ENCODE measurements at places on chromosomes 2 and 18.

DNA sequence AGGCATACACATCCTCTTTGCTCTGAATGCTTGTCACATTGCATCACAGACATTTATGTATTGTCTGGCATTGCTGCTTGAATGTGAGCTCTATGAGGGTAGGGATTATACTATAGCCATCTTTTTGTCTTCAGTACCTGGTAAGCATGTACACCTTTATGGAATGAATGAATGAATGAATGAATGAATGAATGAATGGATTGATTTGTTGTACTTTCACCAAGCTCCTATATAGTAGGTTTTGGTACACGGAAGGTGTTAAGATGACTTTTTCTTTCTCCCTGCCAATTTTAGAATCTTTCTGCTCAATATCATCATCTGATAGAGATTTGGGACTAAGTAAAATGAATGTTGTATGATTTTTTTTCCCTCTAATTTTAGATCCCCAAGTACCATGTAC lies 13.5 kb downstream of the LTBP1 start:
- DNase-seq: no peak

GRCh38 chr2:237717366-237718276 lies 81.0 kb upstream of the RBM44 start:
- no peak for DNase-seq

DNA sequence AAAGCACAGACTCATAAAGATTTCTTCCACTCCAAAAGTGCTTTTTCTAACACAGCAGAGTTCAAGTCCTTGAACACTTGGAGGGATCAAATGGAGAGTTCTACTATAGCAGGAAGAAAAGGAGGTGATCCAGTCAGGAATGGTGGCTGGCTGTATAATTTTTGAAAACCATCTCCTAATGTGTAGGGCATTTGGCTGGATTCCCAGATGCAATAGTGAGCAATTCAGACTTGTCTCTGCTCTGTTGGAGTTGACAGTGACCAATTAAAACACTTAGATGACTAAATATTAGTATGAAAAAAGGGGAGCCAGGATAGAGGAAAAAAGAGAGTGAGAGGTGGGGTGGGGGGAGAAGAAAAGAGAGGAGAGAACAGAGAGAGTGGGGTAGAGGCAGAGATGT lies 5.3 kb upstream of the G6PC2 start:
- DNase-seq: no peak

- DNase-seq: no peak
Measured at GRCh38 chr2:189204322-189204941, 24.9 kb upstream of the COL5A2 start.

DNA sequence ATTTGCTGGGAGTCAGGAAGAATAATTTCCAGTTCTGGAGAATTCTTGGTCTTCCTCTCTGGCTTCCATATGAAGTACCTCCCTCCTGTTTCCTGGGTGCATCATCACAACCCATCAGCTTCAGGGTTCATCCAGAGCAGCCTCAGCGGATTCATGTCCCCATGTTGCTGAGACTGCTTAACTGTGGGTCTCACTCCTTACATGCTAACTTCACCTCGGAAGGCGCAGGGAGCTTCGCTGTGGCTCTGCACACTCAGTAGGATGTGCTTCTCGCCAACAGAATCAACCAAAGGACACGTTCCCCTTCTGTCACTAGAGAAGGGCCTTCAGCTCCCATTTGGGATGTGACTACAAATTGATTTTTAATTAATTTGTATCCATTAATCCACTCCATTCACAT lies 24.2 kb downstream of the FBLN7 start:
- no peak for DNase-seq

- no peak for DNase-seq
Measured at GRCh38 chr2:215032153-215032552, 106.3 kb downstream of the ABCA12 start.

GRCh38 chr18:48360376-48361021 lies 48.7 kb downstream of the ZBTB7C start:
- DNase-seq: no peak

DNA sequence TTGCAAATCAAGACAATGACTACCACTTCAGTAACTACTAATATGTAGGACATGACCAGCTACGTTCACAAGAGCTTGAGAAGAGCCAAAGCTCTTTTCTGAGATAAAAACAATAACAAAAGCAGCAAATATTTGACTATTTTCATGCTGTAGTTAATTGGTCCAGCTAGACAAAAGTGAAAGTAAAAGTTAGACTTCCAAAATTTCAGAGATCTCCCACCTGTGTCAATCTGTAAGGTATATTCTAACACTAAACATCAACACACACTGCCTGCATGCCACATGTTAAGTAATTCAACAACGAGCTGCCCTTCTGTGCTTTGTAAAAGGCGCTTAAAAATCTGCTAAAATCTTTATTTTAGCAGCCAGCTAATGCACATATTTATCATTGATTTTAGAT lies 185.9 kb downstream of the SLC39A10 start:
- DNase-seq: no peak

GRCh38 chr18:13323186-13323585 lies 104.6 kb downstream of the LDLRAD4 start:
- DNase-seq: no peak

GRCh38 chr2:152507907-152508306 lies 172.9 kb downstream of the FMNL2 start:
- DNase-seq: no peak

DNA sequence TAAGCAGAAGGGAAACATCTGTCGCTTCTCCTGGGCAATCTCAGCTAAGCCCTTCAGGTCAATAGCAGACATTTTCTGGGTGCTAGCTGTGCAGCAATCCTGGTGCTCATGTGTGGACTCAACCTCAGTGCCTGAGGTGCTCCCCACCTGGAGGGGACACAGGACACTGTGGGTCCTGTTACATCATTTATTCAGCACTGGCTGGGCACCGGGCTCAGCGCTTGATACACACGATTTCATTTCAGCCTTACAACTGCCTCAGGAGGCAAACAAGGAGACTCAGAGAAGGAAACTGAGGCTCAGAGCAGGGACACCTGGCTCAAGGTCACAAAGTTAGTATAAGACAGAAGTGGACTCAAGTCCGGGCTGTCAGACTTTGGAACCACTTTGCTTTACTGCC lies 46.7 kb downstream of the MARCO start:
- DNase-seq: no peak

DNA sequence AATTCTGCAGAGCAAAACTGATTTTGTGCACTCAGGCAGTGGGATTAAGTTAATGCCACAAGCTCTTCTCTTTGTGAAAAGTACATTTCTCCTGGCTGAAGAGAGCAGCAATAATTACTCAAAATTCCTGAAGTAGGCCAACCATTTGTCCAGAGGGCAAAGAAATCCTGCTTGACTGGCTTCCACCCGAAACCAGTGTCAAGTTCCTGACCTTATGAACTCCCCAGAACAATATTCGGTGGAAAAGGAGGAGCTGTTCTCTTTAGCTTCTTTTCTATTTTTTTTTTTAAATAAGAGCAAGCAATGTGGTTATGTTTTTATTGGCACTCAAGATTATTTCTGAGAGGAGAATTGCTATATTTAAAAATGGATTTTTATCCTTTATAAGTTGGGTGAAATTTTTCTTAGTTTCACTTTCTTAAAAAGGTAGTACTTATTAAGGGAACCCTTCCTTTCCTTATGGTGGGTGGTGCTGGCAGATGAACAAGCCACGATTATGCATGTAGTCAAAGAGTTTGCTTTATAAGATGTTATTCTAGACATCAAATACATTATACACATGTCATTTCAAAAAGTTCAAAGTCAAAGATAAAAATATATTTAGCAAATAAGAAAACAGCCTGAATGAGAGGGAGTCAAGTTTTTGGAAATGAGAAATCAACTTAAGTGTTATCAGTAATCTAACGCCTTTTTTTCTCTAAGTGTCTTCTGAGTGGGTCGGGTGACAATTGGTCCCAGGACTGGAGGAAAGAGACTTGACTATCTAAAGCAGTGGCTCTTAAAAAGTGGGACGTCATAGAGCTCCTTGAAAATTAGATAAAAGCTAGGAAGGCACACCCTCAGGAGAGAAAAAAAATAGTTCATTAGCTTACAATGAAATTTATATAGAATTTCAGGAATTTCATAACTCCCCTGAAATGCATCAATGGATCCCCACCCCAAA lies 194.5 kb downstream of the IKZF2 start:
- DNase-seq: no peak

DNA sequence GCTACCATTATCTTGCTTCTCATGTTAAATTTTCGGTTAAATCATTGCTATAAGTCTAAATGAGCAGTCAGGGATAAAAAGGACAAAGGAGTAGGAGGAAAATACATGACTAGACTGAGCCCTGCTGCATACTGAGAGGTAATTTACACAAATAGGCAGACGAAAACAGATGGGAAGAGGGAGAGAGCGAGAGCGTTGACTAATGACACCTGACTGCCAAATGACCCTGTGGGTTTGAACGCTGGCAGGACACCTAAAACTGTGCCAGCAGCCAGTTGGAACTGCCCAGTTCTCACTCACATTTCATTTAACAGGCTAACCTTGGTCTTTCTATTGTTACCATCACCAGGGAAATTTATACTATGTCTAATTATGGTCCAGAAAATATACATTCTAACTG lies 978.2 kb downstream of the CPS1 start:
- no peak for DNase-seq

DNA sequence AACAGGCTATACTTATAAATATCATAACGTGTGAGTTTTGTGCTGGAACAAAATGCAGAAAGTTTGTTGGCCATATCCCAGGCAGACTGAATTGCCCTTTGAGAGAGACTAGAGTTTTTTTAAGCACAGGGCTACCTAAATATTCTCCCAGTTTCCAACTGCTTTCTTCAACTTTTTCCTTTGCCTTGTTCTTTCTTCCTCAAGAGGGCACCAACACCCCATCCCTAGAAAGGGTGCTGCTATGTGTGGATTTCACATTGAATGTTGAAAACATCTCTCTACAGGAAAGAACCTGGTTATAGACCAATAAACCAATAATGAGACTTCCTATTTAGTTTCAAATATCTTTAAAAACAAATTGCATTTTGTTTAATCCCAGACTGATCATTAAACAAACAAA lies 87.9 kb downstream of the ICOS start:
- DNase-seq: peak; percentile 62

DNA sequence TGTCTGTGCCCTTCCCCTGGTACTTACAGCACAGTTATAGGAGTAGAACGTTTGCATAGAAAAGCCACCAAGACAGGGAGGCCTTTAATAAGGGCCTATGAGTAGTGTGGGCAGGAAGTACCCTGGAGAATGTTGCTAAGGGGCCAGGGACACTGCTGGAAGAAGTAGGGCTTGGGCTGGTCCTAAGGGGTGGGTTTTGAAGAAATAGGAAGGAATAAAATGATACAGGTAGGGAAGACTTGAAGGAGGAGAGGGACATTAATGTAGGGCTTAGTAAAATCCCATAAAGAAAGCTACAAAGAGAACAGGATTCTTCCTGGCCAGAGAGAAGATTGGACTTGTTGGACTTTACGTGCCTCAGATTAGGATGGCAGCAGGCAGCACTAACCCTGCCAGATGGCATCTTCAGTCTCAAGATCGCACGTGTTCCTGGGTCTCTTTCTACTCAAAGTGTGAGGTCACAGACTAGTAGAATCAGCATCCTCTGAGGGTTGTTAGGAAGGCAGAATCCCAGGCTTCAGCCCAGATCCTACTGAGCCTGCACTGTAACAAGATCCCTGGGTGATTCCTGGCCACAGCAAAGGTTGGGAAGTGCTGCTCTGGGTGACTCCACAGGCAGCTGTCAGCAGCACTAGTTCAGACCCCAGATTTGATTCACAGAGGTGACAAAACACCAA lies 39.2 kb downstream of the EPAS1 start:
- DNase-seq: peak; percentile 37

DNA sequence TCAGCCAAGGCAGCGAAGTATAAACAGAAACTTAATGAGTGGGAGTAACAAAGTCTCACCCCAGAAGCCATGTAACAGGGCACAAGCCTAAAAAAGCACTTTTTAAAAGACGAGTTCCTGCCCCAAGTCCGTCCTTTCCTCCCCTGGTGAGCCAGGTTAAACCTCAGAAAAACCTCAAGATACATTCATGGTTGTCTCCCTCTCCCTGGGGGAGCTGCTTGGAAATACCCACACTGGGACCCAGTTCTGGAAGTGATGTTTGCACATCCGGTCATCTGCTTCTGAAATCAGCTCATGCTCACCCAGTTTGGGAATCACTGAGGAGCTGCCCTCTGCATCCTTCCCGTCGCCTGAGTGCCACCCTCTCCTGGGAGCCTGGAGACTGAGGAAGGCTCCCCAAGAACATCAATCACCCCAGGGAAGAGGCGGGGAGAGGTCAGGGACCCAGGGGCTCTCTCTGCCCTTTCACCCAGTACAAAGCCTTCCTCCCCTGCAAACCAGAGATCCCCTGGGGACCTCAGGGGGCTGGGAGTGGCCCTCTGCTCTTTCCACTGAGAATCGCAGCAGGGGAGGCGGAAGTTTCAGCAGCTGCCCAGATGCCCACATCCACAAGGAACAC lies 150.6 kb upstream of the AGAP1 start:
- no peak for DNase-seq

DNA sequence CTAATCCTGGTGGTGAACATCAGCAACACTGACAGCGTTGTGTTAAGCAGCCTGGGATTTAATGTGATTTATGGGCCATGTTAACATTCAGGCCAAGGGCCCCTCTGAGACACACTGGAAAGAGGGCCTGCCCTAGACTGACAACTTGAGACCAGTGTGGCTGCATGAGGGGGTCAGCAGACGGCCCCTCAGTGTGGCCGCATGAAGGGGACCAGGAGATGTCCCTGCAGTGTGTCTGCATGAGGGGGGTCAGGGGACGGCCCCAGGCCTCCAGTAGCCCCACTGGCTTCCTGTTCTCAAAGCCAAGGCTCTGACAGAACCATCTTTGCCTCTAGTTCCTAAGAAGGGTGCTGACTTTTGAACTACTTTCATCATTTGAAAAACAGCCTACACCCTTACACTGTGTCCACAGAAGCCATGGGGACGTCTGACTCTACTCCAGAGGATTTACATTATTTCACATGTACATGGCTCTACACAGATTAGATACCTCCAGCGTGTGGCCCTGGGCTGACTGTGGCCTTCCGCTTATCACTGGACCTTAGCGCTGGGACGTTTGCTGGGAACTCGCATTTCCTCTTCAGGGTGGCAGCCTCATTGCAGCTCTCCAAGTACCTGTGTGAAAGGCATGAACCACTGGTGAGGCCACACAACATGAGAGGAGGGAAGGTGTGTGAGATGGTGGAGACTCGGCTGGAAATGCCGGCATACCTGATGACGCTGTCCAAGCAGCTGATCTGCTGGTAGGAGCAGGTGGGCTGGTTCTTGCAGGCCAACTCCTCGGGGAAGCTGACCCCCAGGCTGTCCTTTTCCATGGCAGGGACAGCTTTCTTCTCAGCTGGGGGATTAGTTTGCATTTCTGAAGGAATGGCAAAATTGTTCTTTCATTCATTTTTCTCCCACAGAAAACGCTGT lies 18.2 kb upstream of the HES6 start:
- no peak for DNase-seq

DNA sequence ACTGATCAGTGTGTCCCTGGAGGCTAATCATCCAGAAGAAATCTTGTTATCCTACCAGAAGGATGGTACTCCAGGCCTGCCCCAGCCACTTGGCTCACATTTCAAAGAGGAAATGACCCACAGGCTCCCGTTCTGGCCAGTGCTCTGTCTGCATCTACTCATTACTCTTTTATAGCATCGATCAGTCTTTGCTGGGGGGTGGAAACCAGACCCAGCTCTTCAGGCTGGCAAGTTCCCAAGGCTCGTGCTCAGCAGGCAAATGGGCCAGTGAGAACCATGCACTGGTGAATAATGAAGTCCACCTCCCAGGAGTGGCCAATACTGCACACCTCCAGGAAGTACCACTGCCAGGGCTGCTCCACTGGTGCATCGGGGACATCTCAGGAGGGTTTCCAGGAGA lies 38.8 kb downstream of the DNER start:
- DNase-seq: no peak

- no peak for DNase-seq
Measured at GRCh38 chr2:61707984-61708852, 145.6 kb downstream of the FAM161A start.

- DNase-seq: no peak
Measured at GRCh38 chr2:401019-401679, 113.3 kb upstream of the ALKAL2 start.

All from muscle of arm (tissue), 14 donors.